NCI-H2081 (cell line): ENCODE measurements at places on chromosomes 4 and X.

DNA sequence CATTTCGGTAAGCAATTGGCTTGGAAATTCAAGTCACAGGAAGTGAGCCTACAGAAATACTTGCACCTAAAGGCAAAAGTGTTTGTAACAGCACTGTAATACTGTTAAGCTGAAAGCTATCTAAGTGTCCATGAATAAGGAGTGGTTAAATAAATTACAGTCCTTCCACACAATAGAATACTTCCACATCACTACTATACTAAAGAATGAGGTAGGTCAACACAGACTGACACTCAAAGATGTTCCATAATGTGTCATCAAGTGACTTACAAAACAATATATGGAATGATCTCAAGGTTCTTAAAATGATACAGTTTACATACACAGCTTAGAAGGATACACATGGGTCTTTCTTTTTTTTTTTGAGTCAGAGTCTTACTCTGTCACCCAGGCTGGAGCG lies 27.0 kb downstream of the SLC10A6 start:
- no peak for DNase-seq

DNA sequence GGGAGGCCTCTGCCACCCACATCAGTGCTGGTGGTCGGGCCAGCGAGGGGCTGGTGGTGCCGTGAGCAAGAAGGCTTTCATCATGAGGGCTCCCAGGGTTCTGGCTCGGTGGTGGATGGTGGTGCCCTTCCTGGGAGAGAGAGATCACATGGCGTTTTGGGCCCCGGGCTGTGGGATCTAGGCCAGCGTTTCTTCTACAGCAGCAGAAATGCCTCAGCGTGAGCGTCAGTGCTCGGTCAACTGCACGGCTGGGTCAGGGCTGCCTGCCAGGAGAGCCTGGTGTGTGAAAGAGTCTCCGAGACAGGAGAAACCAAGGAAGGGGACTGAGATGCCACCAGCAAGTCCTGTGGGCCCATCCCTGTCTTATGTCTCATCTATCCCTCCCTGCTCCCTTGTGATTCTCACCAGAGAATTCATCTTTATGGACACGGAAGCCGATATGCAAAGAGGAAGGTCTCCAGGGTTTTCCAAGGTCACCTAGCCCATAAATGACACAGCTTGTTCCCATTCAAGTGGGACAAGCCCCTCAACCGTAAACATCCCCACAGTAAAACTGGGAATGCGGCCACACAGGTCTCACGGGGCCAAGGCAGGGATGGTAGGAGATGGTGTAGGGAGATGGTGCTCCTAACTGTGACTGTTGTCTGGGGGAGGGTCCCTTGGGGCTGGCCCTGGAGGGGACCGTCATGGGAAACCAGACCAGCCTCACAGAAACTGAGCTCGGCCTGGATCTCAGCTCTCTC lies 99.2 kb downstream of the SORCS2 start:
- no peak for DNase-seq

- no peak for DNase-seq
Measured at GRCh38 chr4:86233681-86234080, 126.2 kb downstream of the MAPK10 start.

DNA sequence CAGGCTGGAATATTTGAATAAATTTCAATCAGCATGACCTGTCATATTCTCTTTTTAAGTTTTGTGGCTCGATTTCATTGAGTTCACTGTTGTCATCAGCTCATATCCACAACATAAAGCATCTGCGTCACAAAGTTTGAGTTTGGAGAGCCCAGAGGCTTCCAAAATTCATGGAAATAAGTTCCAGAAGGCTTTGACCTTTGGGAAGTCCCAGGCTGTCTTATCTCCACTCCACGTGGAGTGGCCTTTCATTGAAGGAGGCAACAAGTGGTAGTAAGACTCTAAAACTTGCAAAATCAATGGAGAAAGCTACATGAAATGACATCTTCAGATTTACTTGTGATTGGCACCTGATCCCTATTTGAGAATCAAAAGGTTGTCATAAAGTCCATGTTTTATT lies 54.1 kb upstream of the UNC5C start:
- no peak for DNase-seq

GRCh38 chrX:122245175-122245574 lies 938.9 kb upstream of the GRIA3 start:
- no peak for DNase-seq

DNA sequence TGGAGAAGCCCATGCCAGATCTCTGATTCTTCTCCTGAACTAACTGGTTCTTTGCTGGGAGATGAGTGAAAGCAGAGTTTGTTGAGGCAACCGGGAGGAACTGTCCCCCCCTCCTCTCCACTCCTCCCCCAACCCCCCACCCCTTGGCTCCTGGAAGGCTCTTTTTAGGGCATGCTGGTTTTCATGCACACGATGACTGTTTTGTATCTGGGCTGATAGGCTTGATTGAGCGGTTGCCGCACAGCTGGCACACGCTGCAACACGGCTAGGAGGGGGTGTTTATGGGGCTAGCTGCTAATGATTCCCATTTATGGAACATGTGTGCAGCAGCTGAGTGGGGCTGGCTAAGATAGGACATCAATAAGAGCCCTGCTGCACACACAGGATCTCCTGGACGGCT lies 137.2 kb downstream of the SMIM20 start:
- DNase-seq, result no peak

- no peak for DNase-seq
Measured at GRCh38 chr4:33883111-33883510, 2361.2 kb downstream of the ARAP2 start.

DNA sequence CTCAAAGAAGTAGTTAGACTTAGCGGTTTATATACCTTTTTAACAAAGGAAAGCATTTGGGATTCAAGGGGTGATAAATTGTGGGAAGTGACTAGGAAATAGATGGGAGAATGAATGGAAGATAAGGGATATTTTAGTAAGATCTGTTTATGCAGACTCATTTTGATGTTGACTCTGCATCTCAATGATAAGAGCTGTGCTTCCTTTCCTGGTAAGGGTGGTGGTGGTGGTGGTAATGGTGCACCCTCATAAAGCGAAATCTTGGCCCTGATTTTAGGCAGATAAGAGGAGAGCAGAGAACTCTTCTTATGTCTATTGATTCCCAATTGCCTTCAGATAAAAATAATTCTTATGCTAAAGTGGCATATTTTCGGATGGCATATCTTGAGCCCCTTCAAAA lies 197.1 kb downstream of the SPRY1 start:
- no peak for DNase-seq

GRCh38 chr4:2515830-2516550 lies 20.5 kb upstream of the FAM193A start:
- no peak for DNase-seq

GRCh38 chr4:62881901-62882300 lies 1527.3 kb downstream of the TECRL start:
- no peak for DNase-seq

GRCh38 chr4:113289766-113290165 lies 240.3 kb downstream of the ANK2 start:
- no peak for DNase-seq

DNA sequence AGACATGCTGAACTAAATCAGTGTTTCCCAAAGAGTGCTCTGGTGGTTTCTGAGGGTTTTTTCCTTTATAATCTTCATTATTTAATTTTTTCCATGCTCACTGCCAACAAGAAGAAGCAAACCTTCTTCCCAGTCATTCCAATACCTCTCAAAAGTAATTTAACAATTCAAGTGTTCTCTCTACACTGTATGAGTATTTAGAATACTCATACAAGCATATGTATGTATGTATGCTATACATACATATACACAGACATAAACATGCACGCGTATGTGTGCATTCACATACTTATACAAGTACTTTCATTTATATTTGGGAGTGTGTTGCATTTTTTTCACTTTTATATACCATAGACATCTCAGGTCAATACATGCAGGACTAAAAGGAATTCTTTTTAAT lies 54.3 kb upstream of the TXK start:
- no peak for DNase-seq

DNA sequence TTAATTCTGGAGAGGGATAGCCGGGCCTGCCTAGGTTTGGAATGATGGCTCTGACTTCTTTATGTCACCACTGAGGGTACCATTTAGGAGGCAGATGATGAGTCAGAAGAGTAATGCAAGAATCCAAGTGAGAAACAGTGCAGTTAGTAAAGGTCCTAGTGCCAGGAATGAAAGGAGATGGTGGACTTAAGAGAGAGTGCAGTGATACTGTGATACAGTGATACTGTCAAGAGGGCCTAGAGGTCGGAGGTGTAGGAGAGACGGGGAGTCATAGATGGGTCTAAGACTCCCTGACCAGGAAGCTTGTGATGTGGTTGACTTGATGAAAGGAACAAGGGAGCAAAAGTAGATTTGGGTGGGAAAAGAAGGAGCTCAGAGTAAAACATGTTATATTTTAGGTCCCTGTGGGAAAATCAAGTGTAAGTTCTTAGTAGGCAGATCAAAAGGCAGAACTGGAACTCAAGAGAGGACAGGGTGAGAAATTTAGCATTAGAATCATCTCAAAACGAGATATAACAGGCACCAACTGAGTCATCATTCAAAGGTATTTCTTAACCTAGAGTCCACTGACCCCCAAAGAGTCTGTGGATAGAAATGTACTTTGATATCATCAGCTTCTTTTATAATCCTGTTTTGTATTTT lies 85.0 kb downstream of the NFKB1 start:
- DNase-seq, result no peak

DNA sequence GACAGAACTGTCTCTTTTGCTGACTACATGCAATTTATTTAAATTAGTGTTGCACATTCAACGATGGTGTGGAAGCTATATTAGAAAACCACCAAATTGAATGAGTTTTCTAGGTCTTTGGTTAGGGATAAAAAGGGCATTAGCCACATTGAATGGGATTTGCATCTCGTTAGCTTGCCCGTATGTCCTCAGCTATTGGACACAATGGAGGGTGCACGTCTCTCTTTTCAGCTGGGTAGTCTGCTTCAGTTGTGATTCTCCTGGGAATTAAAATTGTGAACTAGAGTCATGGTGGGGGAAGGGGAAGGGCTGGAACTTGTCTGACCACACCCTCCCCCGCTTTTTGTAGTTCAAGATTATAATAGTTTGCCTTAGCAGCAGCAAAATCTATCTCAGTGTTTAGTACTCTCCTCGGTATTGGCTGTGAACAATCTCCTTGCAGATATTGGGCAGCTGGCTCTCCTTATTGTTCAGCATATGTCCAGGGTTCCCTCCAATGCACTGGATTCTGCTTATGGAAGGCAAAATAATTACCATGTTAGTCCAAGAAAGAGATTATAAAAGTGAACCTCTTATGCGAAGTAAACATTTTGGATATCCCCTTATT lies 23.3 kb downstream of the TRIM2 start:
- no peak for DNase-seq

DNA sequence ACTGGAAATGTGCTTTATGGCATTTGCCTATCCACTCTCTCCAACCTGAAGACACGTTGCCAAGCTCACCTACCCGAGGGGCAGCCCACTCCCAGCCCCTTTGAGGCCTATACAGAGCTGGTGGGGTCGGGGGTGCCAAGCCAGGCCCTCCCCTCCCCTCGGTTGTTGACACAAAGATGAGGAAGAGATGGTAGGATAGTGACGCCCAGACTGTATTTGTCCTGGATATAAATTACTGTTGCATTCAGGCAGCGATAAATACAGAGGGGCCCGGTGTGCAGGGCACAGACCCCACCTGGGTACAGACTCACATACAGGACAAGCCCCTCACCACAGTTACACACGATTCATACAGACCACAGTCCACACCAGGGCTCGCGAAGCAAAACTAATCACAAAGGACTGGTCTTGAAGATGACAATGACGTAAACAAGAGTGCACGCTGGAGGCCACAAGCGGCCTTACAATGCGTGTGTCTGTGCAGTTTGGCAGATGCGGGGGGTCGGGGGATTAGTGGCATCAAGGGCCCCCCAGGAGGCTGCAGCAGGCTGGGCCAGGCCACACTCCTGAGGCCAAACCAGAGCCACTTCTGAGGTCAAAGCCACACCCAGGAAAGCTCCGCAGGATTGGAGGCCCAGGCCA lies 14.6 kb downstream of the DGKQ start:
- DNase-seq, result no peak

DNA sequence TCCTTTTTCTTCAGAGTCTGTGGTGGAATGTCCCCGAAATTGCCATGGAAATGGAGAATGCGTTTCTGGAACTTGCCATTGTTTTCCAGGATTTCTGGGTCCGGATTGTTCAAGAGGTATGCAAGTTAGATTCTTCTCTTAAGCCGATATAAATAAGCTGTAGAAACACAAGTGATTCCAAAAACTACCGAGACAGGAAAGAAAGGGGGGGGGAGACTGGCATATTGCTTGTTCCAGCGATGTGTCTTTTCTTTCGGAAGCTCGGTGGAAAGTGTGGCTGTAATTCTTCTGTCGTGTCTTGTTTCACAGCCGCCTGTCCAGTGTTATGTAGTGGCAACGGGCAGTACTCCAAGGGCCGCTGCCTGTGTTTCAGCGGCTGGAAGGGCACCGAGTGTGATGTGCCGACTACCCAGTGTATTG lies 236.9 kb downstream of the DCTD start:
- DNase-seq, result no peak

DNA sequence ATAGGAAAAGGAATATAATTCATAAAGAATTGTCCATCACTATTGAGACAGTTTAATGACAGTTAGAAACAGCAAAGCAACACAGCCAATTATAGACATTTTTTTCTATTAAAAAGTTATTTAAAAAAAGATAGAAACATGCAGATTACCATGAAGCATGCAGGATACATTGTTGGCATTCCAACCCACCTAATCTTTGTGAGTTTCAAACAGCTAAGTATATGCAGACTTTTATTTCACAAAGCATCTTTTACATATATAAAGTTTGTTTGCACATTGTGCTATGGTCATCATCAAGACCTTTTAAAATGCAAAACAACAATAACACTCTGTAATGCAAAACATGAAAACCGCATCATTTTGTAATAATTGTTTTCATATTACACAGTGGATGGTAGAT lies 125.9 kb upstream of the ETNPPL start:
- DNase-seq, result no peak

GRCh38 chr4:45438047-45438446 lies 685.8 kb downstream of the GABRG1 start:
- DNase-seq, result no peak

- DNase-seq, result no peak
Measured at GRCh38 chrX:31547816-31548215, 476.0 kb upstream of the FTHL17 start.

- DNase-seq, result no peak
Measured at GRCh38 chrX:150983521-150984168, 510 bp downstream of the HMGB3 start.

DNA sequence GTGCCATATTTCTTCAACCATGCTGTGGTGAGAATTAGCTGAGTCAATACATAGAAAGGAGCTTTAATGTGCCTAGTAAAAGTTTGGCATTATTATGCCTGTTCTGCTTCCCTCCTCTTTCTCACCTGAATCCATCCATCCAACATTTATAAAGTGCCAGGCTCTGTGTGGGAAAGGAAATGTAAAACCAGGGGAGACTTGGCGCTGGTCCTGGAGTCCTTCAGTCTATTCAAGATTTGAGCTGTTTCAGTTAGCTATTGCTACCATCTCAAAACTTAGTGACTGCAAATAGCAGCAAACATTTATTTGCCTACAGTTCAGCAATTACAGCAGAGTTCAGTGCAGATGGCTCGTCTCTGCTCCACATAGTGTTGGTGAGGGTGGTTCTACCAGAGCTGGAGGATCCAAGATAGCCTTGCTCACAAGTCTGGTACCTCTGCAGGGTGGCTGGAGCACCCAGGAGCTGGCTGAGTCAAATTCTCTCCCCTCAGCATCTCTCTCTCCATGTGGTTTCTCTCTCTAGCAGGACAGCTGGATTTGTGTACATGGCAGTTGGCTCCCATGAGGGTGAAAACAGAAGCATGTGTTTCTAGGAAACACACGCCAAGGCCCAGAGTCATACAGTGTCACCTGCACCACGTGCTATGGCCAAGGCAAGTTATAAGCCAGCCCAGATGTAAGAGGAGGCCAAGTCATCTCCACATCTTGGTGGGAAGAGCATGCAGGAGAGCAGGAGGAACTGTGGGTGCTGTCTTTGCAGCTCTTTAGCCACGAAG lies 77.3 kb downstream of the FHDC1 start:
- no peak for DNase-seq
